ENCODE measurements at places on chromosomes 4 and X.

DNA sequence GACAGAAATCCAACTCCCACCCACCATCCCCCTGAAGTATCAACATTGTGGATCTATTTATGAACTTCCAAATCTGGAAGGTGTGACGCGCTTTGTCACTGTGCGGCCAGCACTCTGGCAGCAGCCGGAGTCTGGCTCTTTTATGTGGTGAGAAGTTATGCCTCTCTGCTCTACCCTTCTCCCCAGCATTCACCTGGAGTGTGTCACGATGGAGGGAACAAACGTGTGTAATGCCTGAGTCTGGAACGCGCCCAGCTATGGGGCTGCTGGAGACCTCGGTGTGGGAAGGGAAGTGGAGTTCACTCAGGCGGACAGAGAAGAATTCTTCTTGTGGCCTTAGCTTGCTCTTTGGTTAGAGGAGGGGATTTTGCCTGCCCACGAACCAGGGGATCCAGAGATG, 222.1 kb upstream of the RPL34 start:
- no peak for DNase-seq

- no peak for DNase-seq
These were observed 373.6 kb upstream of the MAGEB2 start for GRCh38 chrX:29841750-29842149.

GRCh38 chr4:168432419-168433146, 47.7 kb downstream of the DDX60L start:
- DNase-seq, result no peak

- DNase-seq, result no peak
These were observed 170.4 kb upstream of the MAB21L2 start for GRCh38 chr4:150411520-150411919.

DNA sequence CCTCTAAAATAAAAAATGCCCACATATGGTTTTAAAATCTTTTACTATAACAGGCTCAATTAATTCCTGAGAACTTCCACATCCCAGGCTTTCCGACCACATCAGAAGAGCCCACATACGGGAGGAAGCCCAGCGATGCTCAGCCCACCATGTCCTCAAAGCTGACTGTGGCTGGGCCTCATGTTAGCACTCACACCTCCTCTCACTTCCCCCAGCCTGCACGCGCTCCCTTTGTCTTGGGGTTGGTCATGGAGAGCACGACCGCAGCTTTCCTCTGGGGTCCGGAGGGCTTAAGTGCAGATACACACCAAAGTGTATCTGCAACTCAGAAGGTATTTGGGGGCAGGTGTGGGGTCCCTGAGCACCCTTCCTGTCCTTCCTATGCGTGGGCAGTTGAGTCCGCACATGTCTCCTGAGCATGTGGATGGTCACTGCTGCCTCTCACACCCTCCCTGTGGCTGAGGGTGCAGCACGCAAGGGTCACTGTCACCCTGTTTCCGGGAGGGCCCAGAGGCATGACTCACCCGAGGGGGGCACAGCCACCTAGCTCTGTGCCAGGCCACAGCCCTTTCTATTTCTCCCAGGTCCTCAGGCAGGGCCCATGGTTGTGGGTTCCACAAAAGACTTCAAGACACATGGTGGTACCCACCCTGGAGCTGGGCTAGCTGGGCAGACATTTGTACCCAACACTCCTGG, 21.2 kb downstream of the WDR1 start:
- no peak for DNase-seq

DNA sequence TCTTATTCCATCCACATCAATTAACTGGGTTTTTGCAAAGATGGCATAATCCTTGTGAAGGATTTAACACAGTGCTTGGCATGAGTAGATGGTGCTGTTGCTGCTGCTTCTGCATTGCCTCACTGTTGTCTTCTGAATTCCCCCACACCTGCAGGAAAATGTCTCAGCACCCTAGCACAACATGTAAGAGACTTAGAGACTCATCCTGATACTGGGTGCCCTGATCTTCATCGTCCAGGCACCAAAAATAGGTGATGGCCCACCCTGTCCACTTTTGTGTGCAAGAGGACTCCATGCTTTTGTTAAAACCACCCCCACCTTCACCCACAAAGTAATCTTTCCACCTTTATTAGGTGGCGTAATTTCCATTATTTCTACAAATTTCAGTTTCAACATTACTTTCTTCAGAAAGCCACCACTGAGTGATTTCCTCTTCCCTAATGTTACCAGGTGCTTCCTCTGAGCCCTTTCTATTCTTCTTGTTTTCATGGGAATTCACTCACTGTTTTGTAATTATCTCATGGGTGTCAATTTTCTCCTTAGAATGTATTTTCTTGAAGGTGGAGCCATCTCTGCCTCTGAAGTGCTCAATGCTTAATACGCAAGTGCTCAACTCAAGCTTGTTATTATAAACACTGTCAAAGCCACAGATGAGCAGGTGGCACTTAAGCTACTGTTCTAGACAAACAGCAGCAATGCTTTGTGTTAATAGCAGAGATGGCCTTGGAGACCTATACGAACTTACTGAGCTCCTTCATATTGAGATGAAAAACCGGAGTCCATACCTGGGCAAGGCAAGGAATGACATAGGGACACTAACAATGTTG, 89.5 kb downstream of the HS3ST1 start:
- no peak for DNase-seq

DNA sequence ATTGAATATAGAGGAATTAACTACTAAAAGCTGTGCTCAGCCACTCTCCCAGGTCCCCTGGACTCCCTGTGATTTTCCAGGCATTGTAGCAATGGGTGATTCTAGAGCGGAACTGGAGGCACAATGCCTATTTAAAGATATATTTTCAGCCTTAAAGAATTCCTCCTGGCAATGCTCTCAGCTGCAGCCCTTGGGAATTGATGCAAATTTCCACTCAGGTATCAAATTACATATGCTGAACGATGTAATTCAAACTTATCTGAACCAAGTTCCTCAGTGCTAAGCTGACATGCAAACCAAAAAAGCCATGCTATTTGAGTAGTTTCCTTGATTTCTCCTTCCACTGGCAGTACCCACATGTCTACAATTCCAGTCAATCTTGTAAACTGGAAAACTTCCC, 86.3 kb upstream of the GABRA3 start:
- no peak for DNase-seq

DNA sequence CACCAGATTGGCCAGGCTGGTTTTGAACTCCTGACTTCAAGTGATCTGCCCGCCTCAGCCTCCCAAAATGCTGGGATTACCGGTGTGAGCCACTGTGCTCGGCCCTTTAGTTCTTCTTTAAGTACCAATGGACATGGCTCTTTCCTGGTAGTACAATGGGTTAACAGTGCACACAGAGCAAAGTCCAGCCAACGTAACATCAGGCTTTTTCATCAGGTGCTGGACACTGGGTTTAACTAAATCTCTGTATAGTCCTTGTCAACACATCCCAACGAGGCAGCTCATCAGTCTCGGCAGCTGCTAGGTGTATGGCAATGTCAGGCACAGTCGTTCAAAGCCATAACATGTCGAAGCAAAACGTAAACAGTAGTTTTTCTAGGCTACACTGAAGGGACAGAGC, 93.8 kb downstream of the HDAC8 start:
- no peak for DNase-seq

GRCh38 chr4:41212616-41213203, 1.6 kb downstream of the APBB2 start:
- DNase-seq, result no peak

GRCh38 chr4:11426731-11427120, 2.0 kb downstream of the HS3ST1 start:
- DNase-seq, result no peak

DNA sequence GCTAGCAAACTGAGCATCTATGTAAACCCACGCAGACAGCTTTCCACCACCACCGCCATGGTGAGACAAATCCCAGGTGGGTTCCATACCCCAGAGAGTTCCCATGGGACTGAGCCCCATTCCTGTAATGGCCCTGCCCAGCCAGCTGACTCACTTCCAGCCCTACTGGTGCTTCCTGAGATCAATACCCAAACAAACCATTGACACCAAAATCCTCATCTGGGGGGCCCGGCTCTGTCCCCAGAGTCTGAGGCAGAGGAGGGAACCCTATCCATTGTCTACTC, 30.1 kb upstream of the JAKMIP1 start:
- no peak for DNase-seq

DNA sequence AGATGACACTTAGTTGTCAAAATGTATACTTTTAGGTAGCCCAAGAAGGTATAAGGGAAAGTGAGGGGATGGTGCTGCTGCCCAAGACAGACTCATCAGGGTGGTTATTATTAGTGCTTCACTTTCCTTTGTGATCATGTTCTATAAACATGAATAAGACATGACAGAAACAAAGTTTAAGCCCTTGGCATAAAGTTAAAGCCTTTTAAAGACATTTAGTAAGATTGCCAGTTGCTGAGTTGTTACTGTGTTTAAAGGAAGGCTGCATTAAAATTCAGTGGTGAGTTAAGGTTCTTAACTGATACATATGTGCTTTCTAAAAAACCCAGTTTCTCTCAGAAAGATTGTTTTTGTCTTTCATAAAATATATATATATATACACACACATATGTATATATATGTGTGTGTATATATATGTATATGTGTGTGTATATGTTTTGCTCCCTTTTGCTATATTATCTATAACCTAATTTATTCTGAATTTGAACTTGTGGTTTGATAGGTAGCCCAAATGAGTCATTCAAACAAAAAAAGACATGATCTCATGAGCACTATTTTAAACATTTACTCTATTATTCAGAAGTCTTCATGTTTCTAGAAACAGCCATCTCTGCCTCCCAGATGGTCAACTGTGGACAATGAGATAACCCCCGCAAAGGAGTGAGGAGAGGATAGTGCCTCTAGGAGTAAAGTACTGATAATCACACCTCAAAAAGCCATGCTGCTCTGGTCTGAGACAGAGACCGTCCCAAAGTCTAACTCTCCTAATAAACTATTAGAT, 98.1 kb upstream of the OTUD4 start:
- DNase-seq, result no peak

- no peak for DNase-seq
These were observed 4.1 kb downstream of the ANXA10 start for GRCh38 chr4:168096407-168096784.

Measured in stimulated activated naive CD4-positive, alpha-beta T cell (primary cell).